ENCODE measurements at places on chromosomes 5 and 9.

DNA sequence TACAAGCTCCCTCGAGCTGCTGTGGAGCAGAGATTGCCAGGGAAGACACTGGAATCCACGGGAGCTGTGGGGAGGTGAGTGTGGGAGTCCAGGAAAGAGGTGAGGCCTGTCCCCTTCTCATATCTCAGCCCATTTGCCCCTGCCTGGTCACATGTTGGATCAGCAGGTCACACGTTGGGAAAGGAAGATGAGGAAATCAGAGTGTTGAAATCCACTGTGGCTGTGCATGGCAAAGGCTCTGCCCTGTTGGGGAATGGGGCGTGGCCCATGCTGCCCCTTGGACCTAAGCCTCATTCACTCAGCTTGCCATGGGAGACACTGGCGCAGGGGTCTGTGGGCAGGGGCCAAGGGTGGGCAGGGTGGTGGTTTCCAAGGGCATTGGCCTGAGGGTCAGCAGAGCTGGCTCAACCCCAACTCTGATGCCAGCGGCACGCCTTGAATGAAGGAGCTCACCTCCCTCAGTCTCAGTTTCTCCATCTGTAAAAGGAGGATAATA is 85.4 kb upstream of the CPEB4 start:
- DNase-seq = no peak

- DNase-seq = no peak
These were observed 15.9 kb downstream of the RXRA start for GRCh38 chr9:134341929-134342745.

GRCh38 chr5:55429613-55430253 is 105.0 kb downstream of the PLPP1 start:
- no peak for DNase-seq

DNA sequence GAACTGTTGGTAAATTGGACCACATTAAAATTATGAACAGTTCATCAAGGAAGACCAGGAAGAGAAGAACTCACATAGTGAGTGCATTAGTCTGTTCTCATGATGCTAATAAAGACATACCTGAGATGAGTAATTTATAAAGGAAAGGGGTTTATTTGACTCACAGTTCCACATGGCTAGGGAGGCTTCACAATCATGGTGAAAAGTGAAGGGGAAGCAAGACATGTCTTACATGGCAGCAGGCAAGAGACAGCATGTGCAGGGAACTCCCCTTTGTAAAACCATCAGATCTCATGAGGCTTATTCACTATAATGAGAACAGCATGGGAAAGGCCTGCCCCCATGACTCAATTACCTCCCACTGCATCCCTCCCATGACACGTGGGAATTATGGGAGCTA is 135.9 kb upstream of the MAN2A1 start:
- DNase-seq = no peak

DNA sequence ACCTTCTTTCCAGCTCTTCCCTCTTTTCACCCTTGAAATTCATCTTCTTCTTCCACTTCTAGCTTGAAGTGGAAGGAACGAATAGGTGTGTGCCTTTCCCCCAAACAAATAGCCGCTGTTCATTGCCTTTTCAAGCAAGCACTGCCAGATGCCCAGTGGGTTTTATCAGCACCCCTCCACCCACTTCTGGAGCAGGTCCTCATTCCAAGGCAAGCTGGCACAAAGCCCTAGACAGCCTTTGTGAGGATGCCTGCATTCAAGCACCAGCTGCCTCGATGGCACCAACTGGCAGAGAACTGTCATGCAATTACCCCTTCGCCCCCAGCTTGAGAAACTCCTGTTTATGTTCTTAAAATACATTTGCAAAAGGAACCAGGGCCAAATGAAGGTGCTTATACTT is 36.5 kb downstream of the SERINC5 start:
- no peak for DNase-seq

DNA sequence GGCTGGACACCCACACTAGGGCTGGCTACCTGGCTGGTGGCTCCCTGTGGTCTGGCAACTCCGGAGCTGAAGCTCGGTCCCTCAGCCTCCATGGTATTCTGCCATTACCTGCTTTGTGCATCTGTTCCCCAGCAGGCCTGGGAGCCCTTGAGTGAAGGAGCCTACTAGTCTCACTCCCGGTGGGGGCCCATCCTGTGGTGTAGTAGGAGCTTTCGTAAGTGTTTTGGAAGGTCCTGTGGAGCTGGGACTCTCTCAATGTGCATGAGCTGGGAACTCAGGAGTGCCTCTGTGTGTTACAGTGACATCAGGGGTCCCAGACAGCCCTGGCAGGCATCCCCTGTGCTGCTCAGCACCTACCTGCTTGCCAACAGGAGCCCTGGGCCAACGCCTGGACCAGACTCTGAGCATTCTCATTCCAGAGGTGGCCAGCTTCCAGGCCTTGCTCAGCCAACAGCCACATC is 267.1 kb downstream of the GADD45G start:
- DNase-seq = no peak

GRCh38 chr9:130864541-130864940 is 29.5 kb downstream of the ABL1 start:
- DNase-seq = no peak

DNA sequence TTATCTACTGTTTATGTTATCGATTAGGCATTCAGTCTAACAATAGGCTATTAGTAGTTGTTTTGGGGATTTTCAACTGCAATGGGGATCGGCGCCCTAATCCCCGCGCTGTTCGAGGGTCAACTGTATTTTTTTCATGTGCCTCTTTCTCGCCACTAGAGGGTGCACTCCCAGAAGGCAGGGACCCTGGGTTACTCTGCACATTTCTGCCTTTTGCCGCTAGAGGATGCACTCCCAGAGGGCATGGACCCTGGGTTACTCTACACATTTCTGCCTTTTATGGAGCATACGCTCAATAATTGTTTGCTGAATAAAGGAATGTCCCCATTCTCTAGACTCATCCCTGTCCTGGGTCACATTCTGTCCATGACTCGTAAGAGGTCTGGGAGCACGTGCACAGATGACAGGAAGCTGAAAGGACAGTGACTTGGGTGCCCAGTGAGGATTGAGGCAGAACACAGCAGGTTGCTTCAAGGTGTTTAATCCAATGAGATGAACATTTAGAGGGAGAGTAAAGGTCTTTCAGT is 27.9 kb upstream of the RECK start:
- DNase-seq = no peak

- no peak for DNase-seq
These were observed 367.3 kb downstream of the NDUFS4 start for GRCh38 chr5:53927668-53928247.

GRCh38 chr5:146395193-146395592 is 51.9 kb upstream of the TCERG1 start:
- no peak for DNase-seq

- DNase-seq = peak; percentile 43
These were observed 54.3 kb downstream of the EHMT1 start for GRCh38 chr9:137672907-137673791.

GRCh38 chr5:40682154-40683017 is 2.7 kb downstream of the PTGER4 start:
- DNase-seq = no peak

- DNase-seq = no peak
These were observed 67.7 kb upstream of the FCN1 start for GRCh38 chr9:134985451-134985850.

DNA sequence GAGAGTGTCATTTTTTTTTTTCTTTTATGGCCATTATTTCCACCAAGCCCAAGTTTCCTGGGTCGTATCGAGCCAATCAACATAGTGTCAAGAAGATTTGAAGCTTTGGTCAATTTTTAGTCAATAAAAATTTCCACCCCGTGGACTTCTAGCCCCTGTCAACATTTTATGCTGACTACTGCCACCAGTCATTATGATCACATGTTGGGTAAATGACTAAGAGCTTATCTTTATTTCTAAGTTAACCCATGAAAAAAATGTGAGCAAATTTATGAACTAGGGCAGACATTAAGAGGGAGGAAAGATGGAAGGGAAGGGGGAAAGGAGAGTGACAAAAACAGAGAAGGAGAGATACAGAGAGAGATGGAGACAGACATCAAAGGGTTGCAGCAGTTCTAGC is 143.5 kb upstream of the ALDH1B1 start:
- no peak for DNase-seq
